Upper lobe of left lung (tissue), 6 donors: ENCODE measurements at places on chromosomes 5 and 9. TPM values are rescaled to one million over a fixed set of nuclear protein-coding genes. Genes with fewer than 3 reads are reported as not detected.

Gene PITX1
- total RNA-seq: not detected

Gene C9
- total RNA-seq: not detected

Gene GFI1B
- 3.5 TPM for total RNA-seq

Gene TMC1
- not detected for total RNA-seq

Gene LCN2
- 193 TPM for total RNA-seq

Gene HMCN2
- 1.8 TPM for total RNA-seq

Gene SLC45A2
- 0.76 TPM for total RNA-seq

- no peak overlapping the region for H3K4me3 ChIP-seq
- no peak for DNase-seq
- no peak overlapping the region for H3K27ac ChIP-seq
- H3K36me3 ChIP-seq: peaks cover 24% of the 10 kb centered on the region
These were observed 18.6 kb downstream of the BRD3 start for GRCh38 chr9:134049236-134049635.

DNA sequence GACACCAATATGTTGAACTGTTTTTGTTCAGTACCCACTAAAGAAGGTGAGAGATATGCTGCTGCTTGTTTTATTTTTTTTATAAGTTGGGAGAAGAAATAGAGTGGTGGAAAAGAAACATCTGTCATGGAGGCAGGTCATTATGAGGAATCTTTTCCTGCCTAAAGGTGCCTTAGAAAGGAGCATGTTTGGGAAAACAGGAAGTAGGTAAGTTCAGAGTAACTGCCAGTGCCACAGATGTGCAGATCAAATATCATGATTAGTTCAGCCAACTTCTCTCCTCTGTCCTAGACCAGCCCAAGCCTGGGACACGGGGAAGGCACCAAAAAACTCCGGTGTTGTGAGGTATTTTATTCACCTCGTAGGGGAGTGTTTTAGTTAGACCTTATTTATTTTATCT is 144.2 kb downstream of the MAN2A1 start:
- H3K4me1 ChIP-seq: no peaks in the 10 kb centered on the region
- no peak overlapping the region for H3K4me3 ChIP-seq
- no peaks in the 10 kb centered on the region for H3K36me3 ChIP-seq
- no peaks in the 10 kb centered on the region for H3K27me3 ChIP-seq
- H3K27ac ChIP-seq: no peak overlapping the region

GRCh38 chr5:83474161-83474796 is 2.7 kb downstream of the VCAN start:
- DNase-seq: peak; percentile 70
- peak overlapping the region; percentile 42 for H3K4me3 ChIP-seq
- peak overlapping the region; percentile 70 for H3K27ac ChIP-seq

GRCh38 chr9:92616199-92616641 is 53.7 kb downstream of the IPPK start:
- no peak overlapping the region for H3K4me3 ChIP-seq
- peaks cover 7% of the 10 kb centered on the region for H3K36me3 ChIP-seq
- no peak for DNase-seq
- no peaks in the 10 kb centered on the region for H3K4me1 ChIP-seq
- peak overlapping the region; percentile 61 for H3K27ac ChIP-seq

DNA sequence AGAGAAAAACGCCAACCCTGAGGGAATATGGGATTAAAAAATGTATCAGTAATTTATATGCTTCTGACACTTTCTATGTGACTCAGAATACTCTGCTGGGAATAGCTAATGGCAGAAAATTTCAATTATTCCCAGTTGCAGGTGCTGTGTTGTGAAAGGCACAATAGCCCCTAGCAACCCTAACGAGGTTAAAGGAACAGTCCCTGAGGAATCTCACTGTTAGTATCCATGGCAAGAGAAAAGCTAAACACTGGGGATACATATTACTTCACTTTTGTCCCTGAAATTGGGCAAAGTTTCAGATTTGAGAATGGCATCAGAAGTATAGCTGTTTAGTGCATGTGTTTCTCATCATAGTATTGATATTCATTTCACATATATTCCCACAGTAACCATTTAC is 555.0 kb downstream of the RAB3C start:
- no peak for DNase-seq
- no peaks in the 10 kb centered on the region for H3K4me1 ChIP-seq
- H3K27me3 ChIP-seq: no peaks in the 10 kb centered on the region
- no peak overlapping the region for H3K27ac ChIP-seq
- no peak overlapping the region for H3K4me3 ChIP-seq
- H3K36me3 ChIP-seq: no peaks in the 10 kb centered on the region

- H3K27me3 ChIP-seq: no peaks in the 10 kb centered on the region
- no peak overlapping the region for H3K4me3 ChIP-seq
- H3K36me3 ChIP-seq: no peaks in the 10 kb centered on the region
- peak overlapping the region; percentile 56 for H3K27ac ChIP-seq
- peak; percentile 89 for DNase-seq
- peaks cover 8% of the 10 kb centered on the region for H3K4me1 ChIP-seq
These were observed 115.4 kb downstream of the HSD17B3 start for GRCh38 chr9:96186591-96187011.

- no peaks in the 10 kb centered on the region for H3K36me3 ChIP-seq
- H3K27ac ChIP-seq: no peak overlapping the region
- H3K4me3 ChIP-seq: no peak overlapping the region
- H3K4me1 ChIP-seq: no peaks in the 10 kb centered on the region
- no peaks in the 10 kb centered on the region for H3K27me3 ChIP-seq
- no peak for DNase-seq
These were observed 251.6 kb downstream of the KIAA0825 start for GRCh38 chr5:94366811-94367210.

DNA sequence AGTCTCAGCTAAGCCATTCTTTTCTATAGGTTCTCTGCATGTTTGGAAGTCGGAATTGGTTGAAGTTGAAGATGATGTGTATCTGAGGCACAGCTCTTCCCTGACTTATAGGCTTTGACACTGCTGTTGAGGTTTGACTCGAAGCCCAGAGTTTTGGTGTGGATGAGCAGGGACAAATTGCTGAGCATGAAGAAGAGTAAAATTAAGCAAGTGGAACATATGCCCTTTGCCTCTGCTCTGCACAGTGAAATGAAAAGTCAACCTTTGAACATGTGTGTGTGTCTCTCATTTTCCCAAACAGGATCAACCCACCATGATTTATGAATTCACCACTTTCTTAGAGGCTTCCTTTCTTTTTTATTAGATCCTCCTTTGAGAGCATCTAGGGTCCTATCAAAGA is 8.5 kb downstream of the HMHB1 start:
- no peak for DNase-seq
- H3K27me3 ChIP-seq: no peaks in the 10 kb centered on the region
- H3K36me3 ChIP-seq: no peaks in the 10 kb centered on the region
- H3K4me3 ChIP-seq: no peak overlapping the region

DNA sequence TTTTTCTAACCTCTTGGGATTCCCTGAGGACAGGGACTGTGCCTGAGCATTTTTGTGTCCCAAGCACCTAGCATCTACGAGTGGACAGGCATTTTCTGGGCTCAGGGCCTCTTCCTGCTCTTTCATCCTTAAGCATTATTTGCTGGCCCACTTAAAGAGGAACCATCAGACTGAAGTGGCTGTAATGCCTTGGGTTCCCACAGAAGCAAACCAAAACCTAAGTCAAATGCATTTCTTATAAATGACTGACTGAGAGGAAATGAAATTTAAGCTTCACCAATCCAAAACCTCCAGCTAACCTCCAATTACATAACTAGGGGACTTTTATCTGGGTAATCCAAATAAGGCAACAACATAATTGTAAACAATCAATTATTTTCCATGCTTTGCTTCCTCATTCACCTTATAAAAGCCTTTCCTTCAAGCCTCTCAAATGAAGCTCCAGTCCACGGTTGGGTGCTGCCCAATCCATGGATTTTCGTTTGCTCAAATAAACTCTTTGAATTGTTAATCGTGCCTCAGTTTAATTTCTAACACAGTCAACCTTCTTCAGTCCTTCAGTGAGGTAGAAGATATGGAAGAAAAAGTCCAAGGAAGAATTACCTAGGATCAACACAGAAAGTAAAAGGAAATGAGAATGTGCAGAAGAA is 25.3 kb upstream of the SLC31A2 start:
- no peak overlapping the region for H3K27ac ChIP-seq
- H3K4me1 ChIP-seq: no peaks in the 10 kb centered on the region
- H3K27me3 ChIP-seq: no peaks in the 10 kb centered on the region
- no peak for DNase-seq

DNA sequence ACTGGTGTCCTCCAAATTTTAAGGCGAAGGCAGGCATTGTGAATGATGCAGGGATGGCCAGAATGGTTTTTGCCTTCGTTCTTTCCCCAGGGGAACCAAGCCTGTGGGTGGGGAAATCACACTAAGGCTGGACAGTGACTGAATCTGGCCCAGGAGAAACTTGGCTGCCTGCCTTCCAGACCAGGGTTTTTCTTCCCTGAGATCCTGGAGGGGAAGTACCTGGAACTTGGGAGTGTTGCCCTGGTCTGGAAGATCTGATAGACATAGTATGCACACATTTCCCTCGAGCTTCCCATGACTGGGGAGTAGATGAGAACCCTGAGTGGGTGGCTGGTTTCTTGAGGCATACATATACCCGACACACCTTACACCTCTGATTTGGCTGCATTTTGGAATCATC is 664 bp upstream of the IL11RA start:
- peaks cover 65% of the 10 kb centered on the region for H3K4me1 ChIP-seq
- peaks cover 11% of the 10 kb centered on the region for H3K36me3 ChIP-seq
- peak overlapping the region; percentile 48 for H3K4me3 ChIP-seq

DNA sequence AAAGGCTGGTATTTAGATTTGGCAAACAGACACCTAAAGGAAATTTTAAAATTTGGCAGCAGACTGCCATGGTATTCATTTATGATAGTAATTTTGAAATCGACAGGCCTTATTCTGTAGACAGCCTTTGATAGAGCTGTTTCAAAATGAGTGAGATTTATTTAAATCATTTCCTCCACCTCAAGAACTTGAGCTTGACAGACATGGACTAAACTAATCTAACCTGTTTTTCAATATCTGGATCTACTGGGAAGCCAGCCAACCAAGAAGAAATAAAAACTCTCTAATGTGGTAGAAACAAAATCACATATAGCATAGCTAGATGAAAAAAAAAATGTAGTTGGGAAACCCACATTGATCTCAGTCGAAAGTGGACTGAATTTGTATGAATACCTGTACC is 56.9 kb upstream of the RASA1 start:
- no peak for DNase-seq
- no peak overlapping the region for H3K27ac ChIP-seq
- H3K36me3 ChIP-seq: no peaks in the 10 kb centered on the region
- H3K4me1 ChIP-seq: no peaks in the 10 kb centered on the region
- no peak overlapping the region for H3K4me3 ChIP-seq
- no peaks in the 10 kb centered on the region for H3K27me3 ChIP-seq
